ENCODE measurements at places on chromosomes 16 and 17. TPM values are rescaled to one million over a fixed set of nuclear protein-coding genes. Genes with fewer than 3 reads are reported as not detected.

Gene LHX1
- not detected for total RNA-seq

Gene INCA1
- 0.13 TPM for total RNA-seq

Gene ARMC5
- total RNA-seq: 12.6 TPM

Gene NTN3
- total RNA-seq: not detected

Gene EMP2
- total RNA-seq: 19.8 TPM

Gene TMEM97
- total RNA-seq: 43.1 TPM

Gene EVI2B
- total RNA-seq: 0.14 TPM

Gene KRTAP4-5
- not detected for total RNA-seq

Gene STAC2
- total RNA-seq: not detected

Gene TAC4
- total RNA-seq: not detected

Gene DHRS7C
- not detected for total RNA-seq

Gene DPEP1
- total RNA-seq: 0.39 TPM

Gene KRTAP3-2
- not detected for total RNA-seq

Gene CEP95
- 15.7 TPM for total RNA-seq

All from pulmonary artery endothelial cell (primary cell).